ENCODE measurements at places on chromosomes 4 and X.

DNA sequence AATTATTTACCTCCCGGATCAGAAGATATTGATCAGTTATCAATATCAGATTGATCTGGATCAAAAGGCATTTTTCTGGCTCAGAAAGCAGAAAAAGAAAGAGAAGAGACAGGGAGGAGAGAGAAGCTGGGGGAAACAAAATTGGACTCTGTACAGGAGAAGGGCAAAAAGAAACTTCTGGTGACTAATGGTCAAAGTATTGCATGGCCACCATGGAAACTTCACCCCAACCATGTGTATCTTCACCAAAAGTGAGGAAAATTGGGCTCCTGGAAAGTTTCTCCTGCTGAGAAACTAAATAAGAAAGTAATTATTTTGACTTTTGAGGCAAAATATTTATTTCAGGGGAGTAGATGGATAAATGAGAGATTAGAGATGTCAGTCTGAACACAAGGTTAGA is 33.9 kb downstream of the RNF150 start:
- no peak for DNase-seq

DNA sequence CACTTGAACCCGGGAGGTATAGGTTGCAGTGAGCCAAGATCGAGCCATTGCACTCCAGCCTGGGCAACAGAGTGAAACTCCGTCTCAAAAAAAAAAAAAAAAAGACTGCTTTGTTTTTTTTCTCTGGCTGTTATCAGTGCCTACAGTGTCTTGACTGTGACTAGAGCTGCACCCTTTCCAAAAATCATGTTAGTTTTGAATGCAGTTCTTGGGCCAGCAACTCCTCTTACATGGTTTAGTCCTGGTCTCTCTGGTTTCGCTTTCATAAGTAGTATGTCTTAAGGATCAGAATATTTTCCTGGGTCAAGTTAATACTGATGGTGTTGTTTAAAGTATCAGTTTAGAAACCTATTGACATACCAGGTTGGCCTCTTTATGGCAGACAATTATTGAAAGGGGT is 34.2 kb upstream of the NALF2 start:
- no peak for DNase-seq

GRCh38 chrX:120642871-120643270 is 13.0 kb upstream of the C1GALT1C1 start:
- DNase-seq = no peak

DNA sequence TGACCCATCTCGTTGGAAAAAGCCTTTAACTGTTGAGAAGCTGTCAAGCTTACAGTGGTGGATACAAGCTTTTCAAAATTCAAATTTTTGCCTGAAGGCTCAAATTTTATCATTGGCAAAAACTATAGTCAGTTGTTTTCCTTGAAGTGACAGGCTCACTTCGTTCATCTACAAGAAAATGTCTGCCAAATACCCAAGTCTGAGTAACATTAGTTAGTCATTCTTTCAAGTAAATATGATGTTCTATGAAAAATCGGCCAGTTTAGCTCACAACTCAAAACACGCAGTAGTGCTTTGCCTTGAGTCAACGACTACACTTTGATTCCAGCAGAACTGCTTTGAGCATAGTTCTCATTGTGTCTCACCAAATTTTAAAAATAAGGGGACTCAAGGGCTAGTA is 170.3 kb upstream of the MAMLD1 start:
- no peak for DNase-seq

DNA sequence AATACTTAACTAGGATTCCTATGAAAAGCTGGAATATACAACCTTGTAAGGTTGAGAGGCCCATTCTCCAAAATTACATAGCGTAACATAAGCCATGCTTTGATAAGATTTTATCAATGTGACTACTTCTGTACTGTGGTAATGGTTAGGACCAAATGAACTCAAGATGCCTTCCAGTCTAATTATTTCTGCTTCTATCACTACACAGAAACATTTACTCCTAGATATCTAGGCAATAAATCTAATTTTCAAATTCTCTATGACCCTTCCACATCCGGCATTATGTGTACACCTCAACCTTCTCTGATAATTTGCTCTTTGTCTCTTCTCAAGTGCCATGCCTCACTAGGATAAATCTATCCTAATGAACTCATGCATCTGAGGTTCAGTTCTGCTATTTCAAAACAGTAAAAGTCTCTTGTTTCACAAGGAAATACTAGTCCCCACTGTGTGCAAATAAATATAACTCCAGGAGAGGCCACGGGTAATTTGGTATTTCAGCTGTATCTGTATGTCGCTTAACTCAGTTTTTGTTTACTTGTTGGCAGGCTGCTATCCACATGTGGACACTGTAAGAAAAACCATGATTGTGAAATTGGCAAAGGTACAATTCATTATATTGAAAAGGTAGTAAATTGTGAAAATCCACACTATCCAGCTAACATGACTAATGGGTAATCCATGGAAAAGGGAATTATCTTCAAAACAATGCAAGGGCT is 93.3 kb downstream of the PRDM5 start:
- DNase-seq = no peak

DNA sequence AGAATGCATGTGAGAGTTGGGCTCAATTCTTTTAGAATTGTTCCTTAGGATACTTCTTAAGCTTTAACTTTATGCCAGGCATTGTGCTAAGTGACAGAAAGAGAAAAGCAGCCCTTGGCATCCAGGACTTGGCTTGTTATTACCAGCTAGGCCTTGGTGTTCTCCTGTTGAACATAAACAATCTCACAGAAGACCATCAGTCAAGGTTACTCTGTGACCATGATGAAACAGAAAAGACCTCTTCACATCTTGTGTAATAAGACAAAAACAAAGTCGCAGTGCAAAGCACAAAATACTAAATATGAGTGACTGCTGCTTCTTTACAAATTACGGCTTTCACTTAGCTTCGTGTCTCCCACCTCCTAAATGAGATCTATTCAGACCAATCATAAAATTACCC is 71.6 kb downstream of the CHIC2 start:
- no peak for DNase-seq

DNA sequence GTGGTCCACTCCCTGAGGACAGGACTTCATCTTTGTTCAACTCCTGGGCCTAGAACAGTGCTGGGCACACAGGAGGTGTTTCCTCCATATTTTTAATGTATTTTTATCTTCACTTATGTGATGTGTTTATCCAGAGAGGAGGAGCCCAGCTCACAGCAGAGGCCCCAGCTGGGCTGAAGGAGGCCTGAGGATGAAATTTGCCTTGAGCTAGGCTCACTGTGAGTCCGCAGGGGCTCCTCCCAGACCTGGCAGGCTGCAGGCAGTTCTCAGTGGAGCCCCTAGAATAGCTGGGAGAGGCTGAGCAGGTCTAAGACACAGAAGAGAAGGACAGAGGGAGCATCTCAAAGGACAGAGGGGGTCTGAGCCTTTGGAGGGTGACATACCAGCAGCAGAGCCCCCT is 26.8 kb downstream of the C4orf50 start:
- DNase-seq = no peak

DNA sequence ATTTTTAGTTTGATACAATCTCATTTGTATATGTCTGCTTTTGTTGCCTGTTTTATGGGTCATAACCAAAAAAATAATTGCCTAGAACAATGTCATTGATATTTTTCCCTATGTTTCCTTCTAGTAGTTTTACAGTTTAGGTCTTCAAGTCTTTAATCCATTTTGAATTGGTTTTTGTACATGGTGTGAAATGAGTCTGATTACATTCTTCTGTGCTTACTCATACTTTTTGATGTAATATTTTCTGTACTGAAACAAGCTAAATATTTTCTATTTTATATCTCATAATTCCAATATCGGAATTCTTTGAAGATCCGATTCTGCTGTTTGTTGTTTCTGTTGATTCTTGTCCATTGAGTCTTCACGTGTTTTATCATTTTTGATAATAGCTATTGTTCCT is 10.6 kb downstream of the TMEM156 start:
- no peak for DNase-seq

- no peak for DNase-seq
Observed at GRCh38 chrX:973010-973632, 239.3 kb downstream of the CRLF2 start.

DNA sequence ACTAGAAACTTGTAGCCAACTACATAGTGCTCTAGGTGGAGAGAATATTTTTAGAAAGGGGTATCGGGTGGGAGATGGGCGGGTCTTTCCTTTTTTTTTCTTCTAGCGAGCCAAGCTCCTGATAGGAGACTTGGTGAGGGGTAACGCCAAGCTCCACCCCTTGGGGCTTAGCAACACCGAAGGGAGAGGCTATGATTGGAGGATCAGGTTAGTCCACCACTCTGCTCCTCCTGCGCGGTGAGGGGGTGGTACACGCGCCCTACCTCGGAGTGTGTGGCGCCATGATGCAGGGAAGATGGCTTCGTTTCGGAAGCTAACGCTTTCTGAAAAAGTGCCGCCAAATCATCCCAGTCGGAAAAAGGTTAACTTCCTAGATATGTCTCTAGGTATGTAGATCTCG is at the start of gene LUZP4:
LUZP4 (plus strand) TSS at position 251 of the 400 bp plus-strand sequence; CDS start at position 296, 45 bp downstream.
- no peak for DNase-seq

GRCh38 chr4:55528491-55528890 is 18.2 kb downstream of the CLOCK start:
- DNase-seq = no peak

DNA sequence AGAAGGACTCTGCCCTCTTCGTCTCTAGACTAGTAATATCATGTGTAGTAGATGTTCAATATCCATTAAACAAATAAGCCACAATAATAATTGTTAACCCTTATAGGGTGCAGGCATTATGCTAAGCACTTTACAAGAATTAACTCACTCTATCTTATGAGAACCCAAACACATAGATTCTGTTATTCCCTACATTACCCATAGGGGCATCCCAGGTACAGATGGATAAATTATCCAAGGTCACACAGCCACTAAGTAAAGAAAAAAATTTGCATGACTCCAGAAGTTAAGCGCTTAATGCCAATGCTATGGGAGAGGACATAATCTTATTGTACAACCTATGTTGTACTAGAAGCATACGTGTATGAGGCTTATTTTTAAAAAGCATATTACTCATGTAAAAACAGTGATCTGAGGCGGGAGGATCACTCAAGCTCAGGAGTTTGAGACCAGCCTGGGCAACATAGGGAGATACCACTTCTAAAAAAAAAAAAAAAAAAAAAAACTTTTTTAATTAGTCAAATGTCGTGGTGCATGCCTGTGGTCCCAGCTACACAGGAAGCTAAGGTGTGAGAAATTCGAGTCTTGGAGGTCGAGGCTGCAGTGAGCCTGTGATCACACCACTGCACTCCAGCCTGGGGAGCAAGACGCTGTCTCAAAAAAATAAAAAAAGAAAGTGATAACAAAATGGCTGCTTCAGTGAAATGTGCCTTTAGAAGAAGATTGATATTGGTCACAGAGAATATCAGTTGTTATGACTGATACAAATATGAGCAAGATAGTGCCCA is 13.6 kb downstream of the LDB2 start:
- no peak for DNase-seq

DNA sequence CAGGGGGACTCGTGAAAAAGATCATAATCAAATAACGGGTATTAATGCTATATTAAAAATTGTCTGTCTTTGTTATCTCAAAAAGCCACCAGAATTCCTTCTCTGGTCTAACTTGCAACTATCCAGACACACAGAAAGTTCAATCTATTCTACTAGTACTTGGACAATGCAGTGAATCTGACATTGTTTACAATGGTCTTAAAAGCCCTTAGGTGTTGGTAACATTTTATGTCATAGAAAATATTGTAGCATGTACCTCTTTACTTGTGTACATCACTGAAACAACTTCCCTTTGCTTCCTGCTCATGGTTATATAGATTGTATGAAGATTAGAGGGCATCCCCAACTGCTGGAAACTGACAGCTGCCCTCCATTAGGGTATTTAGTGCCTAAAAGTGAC is 71.1 kb upstream of the PPP3CA start:
- DNase-seq = no peak

GRCh38 chr4:151721466-151721865 is 39.3 kb downstream of the GATB start:
- DNase-seq = no peak

DNA sequence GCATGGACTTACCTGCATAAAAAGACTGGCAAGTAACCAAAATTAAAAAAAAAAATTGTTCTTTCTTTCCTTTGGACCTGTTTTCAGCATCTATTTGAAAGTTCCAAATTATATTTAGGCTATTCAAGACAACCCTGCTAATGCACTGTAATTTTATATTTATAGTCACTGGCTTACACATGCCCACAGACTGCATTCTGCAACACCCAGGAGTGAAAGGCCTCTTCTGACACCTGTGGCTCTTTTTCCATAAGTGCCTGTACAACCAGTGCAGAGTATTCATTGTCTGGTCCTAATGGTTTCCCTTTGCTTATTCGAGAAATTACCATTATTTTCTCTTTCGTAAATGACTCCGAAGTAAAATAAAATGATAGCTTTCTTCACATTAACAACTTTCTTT is 143.3 kb downstream of the RNF150 start:
- no peak for DNase-seq

GRCh38 chr4:57080781-57081650 is 29.2 kb downstream of the IGFBP7 start:
- no peak for DNase-seq

GRCh38 chr4:25729564-25729963 is 73.9 kb downstream of the SLC34A2 start:
- no peak for DNase-seq

DNA sequence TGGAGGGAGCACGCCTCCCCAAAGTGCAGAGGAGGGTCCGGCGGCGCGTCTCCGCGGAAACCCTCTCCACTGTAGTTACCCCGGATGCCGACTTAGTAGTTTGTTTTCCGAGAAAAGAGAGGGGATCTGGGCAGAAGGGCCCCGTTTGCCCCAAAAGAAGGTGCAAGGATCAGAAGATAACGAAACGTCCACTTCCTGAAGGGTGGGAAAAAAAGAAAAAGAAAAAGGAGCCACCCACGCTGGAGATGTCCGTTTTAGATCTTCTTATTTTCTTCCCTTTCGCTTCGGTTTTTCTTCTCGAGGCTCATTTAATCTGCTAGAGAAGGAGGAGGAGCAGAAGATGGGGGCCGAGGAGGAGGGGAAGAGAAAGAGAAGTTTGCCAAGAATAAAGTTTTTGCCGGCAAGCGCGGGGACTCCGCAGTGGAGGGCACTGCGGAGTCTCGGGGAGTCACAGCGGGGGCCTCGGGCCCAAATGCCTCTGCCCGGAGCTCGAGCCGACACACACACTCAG is 517 bp downstream of the LEF1 start:
- peak; percentile 4 for DNase-seq

DNA sequence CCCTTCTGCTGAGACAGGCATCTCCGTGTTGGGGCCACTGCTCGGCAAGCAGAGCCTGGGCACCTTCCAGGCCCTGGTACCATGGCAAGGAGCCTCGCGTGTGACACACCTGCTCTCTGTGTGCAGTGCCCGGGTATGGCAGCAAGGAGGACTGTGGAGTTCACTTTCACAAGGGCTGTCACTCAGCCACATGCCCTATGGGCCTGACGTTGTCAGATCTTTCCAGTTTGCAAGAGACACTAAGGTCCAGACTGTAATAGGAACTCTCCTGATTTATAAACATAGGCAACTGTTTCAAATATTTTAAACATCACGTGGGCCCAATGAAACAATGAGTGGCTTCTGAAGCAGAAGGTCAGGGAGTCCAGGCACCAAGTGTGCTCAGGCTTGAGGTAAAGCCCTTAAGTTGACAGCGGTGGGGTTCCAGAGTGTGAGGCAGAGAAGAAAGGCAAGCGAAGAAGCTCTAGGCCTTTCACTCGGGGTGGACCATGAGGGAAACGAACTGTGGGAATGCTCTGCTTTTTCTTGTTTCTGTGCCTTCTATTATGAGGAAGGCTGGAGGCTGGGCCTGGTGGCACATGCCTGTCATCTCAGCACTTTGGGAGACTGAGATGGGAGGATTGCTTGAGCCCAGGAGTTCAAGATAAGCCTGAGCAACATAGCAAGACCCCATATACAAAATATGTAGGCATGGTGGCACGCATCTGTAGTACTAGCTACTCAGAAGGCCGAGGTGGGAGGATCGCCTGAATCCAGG is 108.6 kb upstream of the TRIM2 start:
- no peak for DNase-seq

- DNase-seq = no peak
Observed at GRCh38 chr4:173543266-173543665, 13.2 kb upstream of the HAND2 start.
